ENCODE measurements at places on chromosomes 2 and 18.

- DNase-seq: no peak
These were observed 16.7 kb downstream of the BCL11A start for GRCh38 chr2:60536746-60537145.

- DNase-seq: no peak
These were observed 40.7 kb downstream of the INPP4A start for GRCh38 chr2:98485453-98485755.

DNA sequence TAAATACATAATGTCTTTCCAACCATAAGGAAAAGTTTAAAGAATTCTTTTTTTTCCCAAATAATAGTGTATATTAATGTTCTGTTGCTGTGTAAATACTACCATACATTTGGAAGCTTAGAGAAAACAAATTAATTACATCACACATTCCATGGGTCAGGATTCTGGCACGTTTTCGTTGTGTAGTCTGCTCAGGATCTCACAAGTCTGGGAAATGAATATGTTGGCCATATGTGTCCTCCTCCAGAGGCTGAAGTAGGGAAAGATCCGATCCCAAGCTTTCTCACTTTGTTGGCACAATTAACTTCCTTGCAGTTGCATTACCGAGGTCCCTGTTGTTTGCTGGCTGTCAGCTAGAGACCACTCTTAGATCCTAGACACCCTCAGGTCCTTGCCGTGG is 83.9 kb downstream of the RPRM start:
- no peak for DNase-seq

DNA sequence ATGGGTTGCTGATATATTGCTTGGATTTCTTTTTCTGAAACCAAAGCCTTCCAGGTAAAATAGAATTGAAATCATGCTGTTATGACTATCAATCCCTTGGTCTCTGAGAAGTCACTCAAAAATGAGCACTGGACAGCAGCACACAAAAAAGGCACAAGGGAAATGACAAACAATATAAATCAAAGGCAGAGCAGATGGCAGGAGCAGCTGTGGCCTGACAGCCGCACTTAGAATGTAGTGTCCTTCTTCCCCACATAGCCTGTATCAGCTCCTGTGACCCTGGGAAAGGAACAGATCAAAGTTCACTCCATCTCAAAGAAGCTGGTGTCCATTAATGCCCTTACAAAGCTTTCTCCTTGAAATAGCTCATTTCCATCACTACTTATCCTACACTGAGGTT is 326.7 kb downstream of the SUCLG1 start:
- DNase-seq: no peak

- no peak for DNase-seq
These were observed 84.9 kb upstream of the NT5C1B start for GRCh38 chr2:18674309-18674708.

- DNase-seq: peak; percentile 26
These were observed 127.5 kb upstream of the DAPL1 start for GRCh38 chr2:158667586-158667985.

GRCh38 chr2:125169022-125169763 is 1144.1 kb downstream of the CNTNAP5 start:
- no peak for DNase-seq

DNA sequence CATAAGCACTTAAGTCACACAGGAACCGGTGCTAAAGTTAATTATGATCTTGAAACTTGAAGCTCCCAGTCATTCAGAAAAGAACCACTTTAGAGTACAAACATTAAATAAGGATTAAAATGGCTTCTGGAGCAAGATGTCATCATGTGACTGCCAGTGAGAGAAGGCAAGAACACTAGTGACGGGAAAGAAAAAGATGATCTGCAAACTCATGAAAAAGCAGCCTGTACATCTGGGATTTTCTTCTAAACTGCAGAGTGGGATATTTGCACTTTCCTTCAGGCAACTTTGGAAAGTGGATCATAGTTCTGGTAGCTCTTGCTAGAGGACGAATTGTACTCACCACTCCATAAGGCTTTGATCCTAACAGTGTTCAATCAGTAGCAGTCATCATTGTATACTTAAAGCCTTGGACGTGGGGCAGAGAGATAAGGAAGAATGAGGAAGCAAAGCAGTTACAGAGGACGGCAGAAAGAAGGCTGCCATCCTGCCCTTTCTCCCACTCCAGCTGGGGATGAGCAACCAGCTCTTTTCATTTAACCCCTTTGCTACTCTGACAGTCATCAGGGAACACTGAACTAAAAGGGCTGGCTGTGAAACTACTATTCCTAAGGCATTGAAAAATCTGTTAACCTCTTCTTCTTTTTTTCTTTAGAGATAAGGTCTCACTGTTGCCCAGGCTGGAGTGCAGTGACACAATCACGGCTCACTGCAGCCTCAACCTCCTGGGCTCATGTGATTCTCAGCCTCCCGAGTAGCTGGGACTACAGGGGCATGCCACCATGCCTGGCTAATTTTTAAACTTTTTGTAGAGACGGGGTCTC is 18.1 kb downstream of the ABHD3 start:
- DNase-seq: no peak

DNA sequence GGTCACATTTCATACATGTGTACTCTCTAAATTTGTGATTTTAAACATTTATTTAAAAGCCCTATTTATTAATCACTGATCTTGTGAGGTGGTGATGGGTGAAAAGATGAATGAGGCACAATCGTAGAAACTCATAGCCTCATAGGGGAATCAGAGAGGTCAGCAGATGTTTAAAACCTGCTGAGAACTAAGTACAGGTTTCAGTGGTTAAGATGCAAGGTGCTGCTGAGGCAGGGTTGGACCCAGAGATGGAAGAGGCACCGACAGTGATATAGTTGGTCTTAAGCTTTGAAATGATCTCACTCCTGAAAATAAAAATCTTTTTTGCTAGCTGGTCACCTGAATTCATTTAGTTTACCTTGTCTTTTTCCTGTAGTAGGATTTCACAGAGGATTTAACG is 49.6 kb downstream of the LINC00305 start:
- no peak for DNase-seq

DNA sequence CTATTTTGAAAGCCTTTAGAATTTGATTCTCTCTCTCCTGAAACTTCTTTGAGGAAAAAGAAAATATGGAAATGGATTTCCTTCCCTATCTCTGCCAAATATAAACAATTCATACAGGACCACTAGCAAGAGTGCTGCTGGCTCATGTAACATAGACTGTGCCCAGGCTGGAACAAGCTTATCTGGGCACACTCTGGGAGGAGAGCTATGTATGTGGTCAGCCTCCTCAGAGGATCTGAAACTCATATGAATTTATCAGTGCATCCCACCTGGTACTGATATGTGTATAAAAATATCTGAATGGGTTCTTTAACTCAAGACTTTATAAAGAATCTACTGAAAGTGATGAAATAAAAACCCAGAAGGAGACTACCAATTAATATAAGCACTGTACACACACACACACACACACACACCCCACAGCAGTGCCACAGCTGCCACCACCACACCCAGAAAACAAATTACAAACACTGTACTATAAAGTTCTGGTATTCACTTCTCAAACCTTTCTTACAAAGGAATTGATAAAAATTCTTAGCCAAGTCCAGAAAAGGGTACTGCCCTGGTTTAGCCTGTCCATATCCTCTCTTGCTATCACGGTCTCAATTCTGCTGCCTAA is 115.6 kb downstream of the IRS1 start:
- DNase-seq: no peak

GRCh38 chr2:12733846-12734245 is 17.1 kb downstream of the TRIB2 start:
- no peak for DNase-seq

GRCh38 chr2:5594249-5594695 is 97.9 kb upstream of the SOX11 start:
- no peak for DNase-seq

GRCh38 chr2:137262594-137262993 is 497.2 kb downstream of the THSD7B start:
- DNase-seq: no peak
